ENCODE measurements at places on chromosomes 4 and X. TPM values are rescaled to one million over a fixed set of nuclear protein-coding genes. Genes with fewer than 3 reads are reported as not detected.

The DUX4 gene
- total RNA-seq, result not detected

The RAB33A gene
- total RNA-seq, result 9.8 TPM

The SPATA4 gene
- total RNA-seq, result under 0.01 TPM

The FAM156A gene
- 20.8 TPM for total RNA-seq

The CLTRN gene
- total RNA-seq, result 0.42 TPM
